ENCODE measurements at places on chromosomes 13 and 19. TPM values are rescaled to one million over a fixed set of nuclear protein-coding genes. Genes with fewer than 3 reads are reported as not detected.

The NBEA gene
- 1.7 TPM for total RNA-seq

The IGFL1 gene
- total RNA-seq: 3.8 TPM

The NLRP5 gene
- total RNA-seq: not detected

The CGB5 gene
- 0.84 TPM for total RNA-seq

The HAUS8 gene
- 17.1 TPM for total RNA-seq

The C13orf42 gene
- not detected for total RNA-seq

The VMAC gene
- total RNA-seq: 0.61 TPM

The BLOC1S3 gene
- 22.6 TPM for total RNA-seq

The ZNF530 gene
- 5.1 TPM for total RNA-seq

The FXYD3 gene
- total RNA-seq: 0.32 TPM

The SIGLEC5 gene
- total RNA-seq: not detected

The MISP3 gene
- 3.9 TPM for total RNA-seq

The TBXA2R gene
- 0.90 TPM for total RNA-seq

The MYO9B gene
- 37.7 TPM for total RNA-seq

The CDX2 gene
- 0.56 TPM for total RNA-seq

The OR10H1 gene
- not detected for total RNA-seq

The EFNA2 gene
- total RNA-seq: 2.9 TPM

The LPAR2 gene
- total RNA-seq: 2.0 TPM

The SBK3 gene
- total RNA-seq: 0.44 TPM

The PRR20E gene
- not detected for total RNA-seq

The DAND5 gene
- not detected for total RNA-seq

The ZNF729 gene
- total RNA-seq: not detected

The PVR gene
- total RNA-seq: 123 TPM

The ZNF560 gene
- not detected for total RNA-seq

The SIGLEC6 gene
- not detected for total RNA-seq

The S1PR4 gene
- not detected for total RNA-seq

The MBD3L2 gene
- not detected for total RNA-seq

The CAMSAP3 gene
- 5.1 TPM for total RNA-seq

The FPR2 gene
- not detected for total RNA-seq

The WDR87 gene
- not detected for total RNA-seq

The LIG1 gene
- total RNA-seq: 61.8 TPM

The ZNF561 gene
- total RNA-seq: 7.3 TPM

The WDR88 gene
- total RNA-seq: not detected

The DBP gene
- 2.9 TPM for total RNA-seq

The CAPN12 gene
- 6.0 TPM for total RNA-seq

The ACER1 gene
- not detected for total RNA-seq

The ZNF491 gene
- not detected for total RNA-seq

The CADM4 gene
- total RNA-seq: 10.7 TPM

The CD79A gene
- 0.66 TPM for total RNA-seq

The ZNF723 gene
- not detected for total RNA-seq

The FUT2 gene
- not detected for total RNA-seq

The KIR2DL1 gene
- not detected for total RNA-seq

Measured in A549 treated with ZK216348 at 1 μM for 4 hours (cell line).